Fibroblast of the aortic adventitia (primary cell): ENCODE measurements at places on chromosomes 16 and 17.

GRCh38 chr17:57211543-57211942, 44.8 kb upstream of the MSI2 start:
- DNase-seq, result no peak

DNA sequence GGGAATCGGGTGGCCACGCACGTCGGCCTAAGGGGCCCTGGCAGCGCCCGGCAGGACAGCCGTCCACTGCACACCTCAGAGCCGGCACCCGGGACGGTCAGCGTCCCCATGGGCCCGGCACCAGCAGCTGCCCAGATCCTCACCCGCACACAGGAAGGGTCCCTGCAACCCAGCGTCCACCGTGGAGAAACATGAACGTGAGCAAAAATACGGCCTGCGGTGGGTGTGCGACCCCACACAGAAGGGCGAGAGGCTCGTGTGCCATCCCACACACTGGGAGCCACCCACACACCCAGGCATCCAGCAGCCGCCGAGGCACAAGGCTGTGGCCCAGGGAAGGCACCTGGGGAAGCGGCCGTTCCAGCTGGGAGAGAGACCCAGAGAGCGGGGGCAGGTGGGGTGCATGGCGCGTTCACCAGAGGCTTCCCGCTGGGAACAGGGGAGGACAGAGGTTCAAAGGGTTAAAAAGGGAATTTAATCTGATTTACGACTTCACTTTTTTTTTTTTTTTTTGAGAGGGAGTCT, 6.4 kb downstream of the PIEZO1 start:
- DNase-seq, result no peak

DNA sequence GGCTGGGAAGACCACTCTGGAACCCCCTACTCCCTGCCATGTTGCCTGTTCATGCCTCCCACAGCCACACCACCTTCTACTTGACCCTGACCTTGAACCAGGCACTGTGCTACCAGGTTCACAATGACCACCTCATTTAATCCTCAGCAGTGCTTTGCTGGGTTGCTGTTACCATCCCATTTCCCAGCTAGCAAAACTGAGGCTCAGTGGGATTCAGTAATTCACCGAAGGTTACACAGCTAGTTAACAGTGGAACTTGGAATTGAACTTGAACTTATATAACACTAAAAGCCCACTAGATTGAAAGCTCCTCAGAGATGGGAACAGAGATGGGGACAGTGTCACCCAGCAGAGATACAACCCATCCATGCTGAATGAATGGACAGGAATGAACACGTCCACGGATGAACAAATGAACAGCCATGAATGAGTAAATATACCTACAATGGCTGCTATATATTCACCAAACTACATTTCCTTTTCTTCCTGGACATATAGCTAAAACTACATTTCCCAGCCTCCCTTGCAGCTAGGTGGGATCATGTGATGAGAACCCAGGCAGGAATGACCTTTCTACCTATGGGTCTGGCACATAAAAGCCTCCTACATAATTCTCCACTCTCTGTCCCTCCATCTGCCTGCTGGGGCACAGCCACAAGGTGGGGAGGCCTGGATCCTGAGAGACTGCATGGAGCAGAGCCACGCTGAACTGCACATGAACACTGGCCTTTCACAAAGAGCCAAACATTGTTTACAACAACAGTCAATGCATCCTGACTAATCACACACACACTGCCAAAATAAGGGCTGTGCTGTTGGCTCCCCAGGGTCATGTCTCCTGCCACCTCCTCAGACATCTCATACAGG, 94.8 kb downstream of the RMI2 start:
- no peak for DNase-seq

DNA sequence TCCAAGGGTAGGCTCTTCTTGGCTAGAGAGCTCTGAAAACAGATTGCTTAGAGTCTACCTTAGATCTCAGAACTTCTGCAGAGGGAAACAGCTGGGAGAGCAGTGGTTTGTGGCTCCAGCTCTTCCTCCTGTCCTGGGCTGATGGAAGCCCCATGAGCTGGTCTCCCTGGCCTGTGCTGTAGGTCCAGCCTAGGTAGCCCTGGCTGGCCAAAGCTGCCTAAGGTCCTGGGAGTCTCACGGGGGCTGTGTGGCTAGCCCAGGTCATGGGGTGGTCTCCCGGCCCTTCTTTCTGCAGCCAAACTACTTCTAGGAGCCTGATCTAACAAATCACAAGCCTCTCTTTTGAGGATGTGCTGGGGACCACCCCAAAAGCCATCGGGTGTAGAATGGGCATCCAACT, 75.7 kb downstream of the MPRIP start:
- no peak for DNase-seq

GRCh38 chr17:73231395-73231794, 30.3 kb downstream of the CPSF4L start:
- DNase-seq, result peak; percentile 32

GRCh38 chr16:2967721-2968161, 1.4 kb upstream of the PAQR4 start:
- DNase-seq, result no peak

GRCh38 chr16:83769397-83770008, 38.3 kb upstream of the HSBP1 start:
- DNase-seq, result no peak

DNA sequence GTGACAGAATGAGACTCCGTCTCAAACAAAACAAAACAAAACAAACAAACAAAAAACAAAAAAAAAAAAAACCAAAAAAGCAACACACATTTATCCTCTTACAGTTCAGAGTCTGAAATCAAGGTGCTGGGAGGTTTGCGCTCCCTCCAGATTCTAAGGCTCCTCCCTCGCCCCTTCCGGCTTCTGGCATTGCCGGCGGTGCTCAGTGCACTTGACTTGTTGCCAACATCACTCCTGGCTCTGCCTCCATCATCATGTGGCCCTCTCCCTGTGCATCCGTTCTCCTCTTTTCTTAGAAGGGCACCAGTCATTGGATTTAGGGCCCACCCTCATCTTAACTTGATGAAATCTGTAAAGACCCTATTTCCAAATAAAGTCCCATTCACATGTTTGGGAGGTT, 73.8 kb downstream of the RBFOX3 start:
- DNase-seq, result no peak

DNA sequence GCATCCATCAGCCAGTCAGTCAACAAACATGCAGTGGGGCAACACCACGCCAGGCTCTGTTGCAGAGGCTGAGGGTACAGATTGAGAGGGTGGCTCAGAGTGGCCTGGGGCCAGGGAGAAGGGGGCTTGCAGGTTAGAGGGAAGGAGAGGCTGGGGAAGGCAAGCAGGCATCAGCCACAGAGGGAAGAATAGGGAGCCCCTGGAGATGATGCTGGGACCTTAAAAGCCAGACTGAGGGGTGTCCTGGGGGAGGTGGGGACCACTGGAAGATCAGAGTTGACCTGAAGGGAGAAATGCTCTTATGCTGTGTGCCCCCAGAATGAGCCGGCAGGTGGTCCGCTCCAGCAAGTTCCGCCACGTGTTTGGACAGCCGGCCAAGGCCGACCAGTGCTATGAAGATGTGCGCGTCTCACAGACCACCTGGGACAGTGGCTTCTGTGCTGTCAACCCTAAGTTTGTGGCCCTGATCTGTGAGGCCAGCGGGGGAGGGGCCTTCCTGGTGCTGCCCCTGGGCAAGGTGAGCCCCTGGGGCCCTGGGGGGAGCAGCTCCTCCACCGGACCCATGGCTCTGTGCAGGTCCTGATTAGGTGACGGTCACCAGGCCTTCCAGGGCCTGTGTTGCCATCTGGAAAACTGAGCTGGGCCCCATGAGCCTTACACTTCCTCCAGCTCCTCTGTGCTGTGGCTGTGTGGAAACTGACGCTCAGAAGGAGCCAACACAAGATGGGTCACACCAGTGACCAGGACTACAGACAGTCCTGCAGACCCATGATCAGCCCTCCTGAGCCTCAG, 1.7 kb downstream of the CORO1A start:
- no peak for DNase-seq

- DNase-seq, result peak; percentile 61
Observed at GRCh38 chr17:56681561-56682266, 88.2 kb downstream of the NOG start.

- DNase-seq, result no peak
Observed at GRCh38 chr17:33551911-33552310, 258.8 kb upstream of the ASIC2 start.

DNA sequence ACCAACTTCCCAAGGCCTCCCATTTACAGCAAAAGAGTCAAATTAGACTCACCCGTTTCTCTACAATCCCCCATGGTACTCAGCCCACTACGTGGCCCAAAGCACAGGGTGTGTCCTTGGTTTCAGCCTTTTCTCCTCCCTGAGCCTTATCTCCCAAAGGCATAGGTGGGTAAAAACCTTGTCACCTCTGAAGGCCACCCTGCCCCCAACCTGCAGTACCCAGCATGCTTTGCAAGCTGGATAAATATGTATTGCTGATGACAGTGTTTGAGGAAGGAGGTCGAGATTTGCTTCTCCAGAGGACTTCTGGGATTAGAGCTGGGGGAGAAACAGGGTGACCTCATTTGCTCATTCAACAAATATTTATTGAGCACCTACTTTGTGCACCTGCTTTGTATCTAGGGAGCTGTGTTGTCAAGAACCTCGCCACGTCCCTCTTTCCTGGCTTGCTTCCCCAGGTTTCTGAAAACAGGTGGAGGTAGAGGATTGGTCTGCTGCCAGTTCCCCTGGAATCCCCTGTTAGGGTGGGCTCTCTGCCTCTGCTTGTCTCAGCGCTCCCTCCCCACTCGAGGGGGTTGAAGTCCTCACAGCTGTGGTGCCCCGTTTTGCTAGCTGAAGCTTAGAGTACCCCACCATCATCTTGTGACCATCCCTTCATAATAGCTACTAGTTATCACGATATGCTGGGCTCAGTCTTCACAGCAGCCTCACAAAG, 3.0 kb downstream of the LASP1 start:
- DNase-seq, result no peak

DNA sequence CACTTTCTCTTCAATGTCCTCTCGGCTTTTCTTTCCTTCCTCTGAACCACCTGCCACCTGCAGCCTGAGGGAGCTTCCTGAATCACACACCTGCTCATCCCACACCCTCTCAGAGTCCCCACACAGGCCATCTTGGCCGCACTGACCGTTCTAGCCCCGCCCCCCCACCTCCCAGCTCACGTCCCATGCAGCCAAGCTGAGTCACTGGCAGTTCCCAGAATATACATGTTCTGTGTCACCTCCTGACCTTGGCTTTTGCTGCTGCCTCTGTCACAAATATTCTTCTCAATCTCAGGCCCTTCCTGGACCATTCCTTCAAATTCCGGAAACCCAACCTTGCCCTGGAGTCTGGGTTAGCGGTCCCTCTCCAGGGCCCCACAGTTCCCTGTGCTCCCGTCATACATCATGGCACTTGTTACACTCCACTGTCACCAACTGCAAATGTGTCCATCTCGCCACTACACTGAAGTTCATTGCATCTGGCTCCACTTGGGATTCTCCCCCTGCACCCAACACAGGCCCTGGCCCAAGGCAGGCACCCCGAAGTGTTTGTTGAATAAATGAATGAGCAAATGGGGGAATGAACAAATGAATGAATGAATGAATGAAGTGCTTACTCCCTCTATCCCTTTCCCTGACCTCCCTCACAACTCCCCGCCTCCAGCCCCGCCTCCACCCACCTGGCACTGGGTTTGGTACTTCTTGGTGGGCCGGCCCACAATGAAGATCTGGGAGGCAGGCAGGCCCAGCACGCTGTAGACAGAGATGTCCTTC, 12.8 kb downstream of the PIMREG start:
- peak; percentile 51 for DNase-seq

GRCh38 chr16:48386559-48387312, 1.5 kb upstream of the SIAH1 start:
- DNase-seq, result peak; percentile 77

GRCh38 chr16:54143934-54144571, 142.5 kb downstream of the IRX3 start:
- DNase-seq, result peak; percentile 4

- no peak for DNase-seq
Observed at GRCh38 chr17:354651-355556, 2.3 kb upstream of the RPH3AL start.

GRCh38 chr16:55323637-55324271, at the start of gene IRX6:
Gene IRX6, plus strand, starts transcription at chr16:55324203. Its CDS starts 889 bp downstream, at chr16:55325092.
- no peak for DNase-seq

DNA sequence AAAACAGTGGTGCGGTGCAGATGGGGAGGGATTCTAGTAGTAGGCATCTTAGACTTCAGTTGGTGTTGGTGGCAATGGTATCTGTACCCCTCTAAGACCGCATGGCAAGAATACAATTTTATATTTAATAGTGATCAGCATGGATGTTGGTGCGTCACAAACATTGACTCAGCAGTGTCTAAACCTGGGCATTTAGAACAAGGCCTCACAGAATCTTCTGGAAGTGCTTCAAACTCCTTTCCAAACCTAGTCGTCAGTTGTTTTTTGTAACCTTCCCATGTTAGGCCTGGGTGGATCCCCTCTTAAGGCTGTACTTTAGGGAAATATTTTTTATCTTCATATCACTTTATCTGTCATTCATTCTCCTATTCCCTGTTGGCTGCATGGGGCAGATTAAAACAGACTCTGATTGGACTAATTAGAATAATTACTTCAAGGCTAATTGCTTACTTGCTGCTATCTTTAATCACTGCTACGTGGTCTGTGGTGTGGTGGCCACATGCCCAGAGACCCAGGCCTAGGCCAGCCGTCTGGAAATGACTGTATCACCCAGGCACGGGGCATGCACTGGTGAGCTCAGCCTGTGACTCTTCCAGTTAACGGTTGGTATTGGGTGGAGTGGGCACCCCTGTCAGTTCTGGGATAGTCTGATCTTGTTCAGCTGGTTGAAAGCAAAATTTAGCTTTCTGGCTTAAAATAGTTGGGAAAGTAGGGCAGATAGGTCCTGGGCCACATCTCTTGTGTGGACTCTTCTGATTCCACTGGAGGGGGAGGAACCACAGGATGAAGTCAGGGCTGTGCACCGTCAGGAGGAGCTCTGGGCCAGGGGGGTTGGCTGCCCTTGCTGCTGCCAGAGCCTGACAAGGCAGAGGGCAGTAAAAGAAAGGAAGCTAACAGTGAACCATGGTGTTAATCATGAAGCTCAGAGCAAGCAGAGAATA, 4.5 kb downstream of the ALKBH5 start:
- DNase-seq, result peak; percentile 68

- DNase-seq, result no peak
Observed at GRCh38 chr17:14827396-14827919, 437.7 kb downstream of the PMP22 start.

DNA sequence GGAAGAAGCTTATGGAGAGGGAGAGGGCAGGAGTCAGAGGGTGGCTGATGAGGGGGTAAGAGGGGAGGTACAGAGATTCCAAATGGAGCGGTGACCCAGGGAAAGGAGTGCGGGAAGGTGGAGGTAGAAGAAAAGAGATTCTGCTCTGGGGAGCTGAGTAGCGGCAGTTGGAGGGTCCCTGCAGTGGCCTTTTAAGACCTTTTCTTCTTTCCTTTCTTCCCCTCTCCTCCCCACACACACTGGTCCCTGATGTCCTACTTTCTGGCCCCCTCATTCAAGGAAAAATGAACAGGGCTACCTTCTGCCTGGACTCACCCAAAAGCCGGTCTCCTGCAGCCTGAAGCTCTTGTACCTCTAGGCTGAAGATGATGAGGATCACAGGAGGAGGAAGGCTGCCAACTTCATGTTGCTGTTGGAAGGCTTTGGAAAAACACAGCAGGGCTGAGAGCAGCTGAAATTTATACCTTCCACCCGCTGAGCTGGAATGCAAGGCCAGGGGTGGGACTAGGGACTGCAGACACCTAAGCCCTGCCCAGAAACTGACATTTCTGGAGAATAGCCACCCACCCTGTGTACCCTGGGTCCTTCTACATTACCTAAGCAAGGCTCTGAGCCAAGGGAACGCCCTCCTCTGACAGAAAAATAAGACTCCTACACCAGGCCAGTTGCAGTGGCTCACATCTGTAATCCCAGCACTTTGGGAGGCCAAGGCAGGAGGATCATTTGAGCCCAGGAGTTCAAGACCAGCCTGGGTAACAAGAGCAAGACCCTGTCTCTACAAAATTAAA, 9.4 kb upstream of the HEATR6 start:
- DNase-seq, result peak; percentile 89
